ENCODE measurements at places on chromosomes 11 and 22.

DNA sequence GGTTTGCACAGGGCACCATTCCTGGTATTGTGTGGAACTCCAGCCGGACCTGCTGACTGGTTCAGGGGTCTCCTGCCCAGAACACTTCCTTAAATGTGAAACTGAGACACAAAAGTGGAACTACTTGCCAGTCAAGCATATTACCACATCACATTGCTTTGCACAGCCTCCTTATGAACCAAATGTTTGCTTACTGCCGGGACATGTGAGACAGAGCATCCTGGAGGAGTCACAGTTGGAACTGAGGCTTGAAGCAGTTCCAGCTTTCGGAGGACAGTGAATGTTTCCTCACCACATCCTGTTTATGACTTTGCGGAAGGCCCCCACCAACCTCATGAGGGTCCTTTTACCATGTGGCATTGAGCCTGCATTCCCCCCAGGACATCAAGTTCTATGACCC lies 105.8 kb upstream of the ARHGAP42 start:
- DNase-seq, result no peak

DNA sequence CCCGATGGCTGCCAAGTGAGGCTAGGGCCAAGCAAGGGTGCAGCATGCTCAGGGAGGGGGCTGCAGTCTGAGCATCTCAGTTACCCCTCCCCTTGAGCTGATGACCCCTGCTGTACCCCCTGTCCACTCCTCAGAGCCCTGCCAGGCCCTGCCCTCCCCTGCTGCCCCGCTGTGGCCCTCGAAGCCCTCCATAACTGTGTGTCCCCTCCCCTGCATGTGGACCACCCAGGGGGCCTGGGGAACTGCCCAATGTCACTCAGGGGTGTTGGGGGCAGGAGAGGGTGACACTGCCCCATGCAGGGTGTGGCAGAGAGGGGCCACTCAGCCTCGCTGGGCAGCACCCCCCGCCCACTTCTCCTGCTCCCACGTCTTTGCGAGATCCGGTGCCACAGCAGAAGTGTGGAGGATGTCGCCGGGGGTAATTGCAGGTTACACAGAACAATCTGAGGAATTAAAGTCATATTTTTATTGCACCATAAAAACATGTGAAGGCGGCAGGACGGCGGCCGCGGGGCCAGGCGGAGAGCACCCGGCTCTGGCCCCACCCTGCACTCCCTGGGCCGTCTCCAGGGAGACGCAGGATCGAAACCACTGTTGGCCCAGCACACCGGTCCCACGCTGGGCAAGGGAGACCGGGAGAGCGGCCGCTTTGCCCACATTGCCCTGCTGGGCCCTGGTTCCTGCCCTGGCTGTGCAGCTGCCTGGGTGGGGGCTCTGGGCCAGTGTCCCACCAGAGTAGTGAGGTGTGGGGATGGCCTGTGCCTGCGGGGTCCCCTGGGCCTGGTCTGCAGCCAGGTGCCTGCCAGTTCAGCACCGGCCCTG lies 18.7 kb upstream of the GNB1L start:
- no peak for DNase-seq

DNA sequence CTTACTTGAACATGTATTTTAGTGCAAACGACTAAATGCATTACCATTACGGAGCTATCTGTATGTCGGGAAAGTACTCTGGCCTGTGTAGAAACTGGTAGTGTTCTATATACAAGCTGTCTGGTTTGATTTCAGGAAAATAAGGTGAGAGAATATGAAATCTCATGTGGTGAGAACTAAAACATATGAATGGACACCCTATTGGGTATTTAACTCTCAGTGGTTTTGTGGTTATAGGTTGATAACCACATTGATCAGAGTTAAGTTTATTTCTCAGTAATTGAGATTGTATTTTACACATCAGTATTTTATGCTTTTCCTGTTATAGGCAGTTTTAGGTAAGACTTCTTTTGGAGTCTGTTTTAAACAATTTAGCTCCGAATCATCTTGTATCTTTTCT lies 10.4 kb downstream of the ANO5 start:
- no peak for DNase-seq

DNA sequence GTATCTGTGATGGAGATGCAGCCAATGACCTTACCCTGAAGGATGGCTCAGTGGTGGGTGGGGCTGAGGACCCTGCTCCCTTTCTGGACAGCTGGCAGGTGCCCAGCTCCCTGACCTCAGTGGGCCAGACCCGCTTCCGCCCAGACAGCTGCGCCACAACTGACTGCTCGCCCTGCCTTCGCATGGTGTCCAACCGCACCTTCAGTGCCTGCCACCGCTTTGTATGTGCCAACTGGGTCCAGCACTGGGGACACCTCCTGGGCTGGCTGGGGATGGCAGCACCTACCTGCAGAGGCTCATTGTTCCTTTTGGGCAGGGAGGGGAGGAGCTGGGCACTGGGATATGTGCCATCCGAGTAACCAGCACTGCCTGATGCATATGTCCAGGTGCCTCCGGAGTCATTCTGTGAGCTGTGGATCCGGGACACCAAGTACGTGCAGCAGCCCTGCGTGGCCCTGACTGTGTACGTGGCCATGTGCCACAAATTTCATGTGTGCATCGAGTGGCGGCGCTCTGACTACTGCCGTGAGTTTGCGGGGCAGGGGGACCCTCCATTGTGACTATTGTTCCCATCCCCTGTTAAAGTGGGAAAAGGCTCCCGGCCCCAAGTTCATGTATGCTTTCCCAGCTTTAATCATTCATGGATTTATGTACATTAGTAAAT lies 84.8 kb downstream of the OTOG start:
- DNase-seq, result no peak

GRCh38 chr11:66561178-66561974 lies 7.0 kb downstream of the CTSF start:
- DNase-seq, result no peak

- no peak for DNase-seq
Measured at GRCh38 chr11:71081704-71082230, 170.6 kb downstream of the SHANK2 start.

- DNase-seq, result no peak
Measured at GRCh38 chr11:13135385-13136271, 126.5 kb downstream of the RASSF10 start.
